ENCODE measurements at places on chromosomes 11 and 22. TPM values are rescaled to one million over a fixed set of nuclear protein-coding genes. Genes with fewer than 3 reads are reported as not detected.

DNA sequence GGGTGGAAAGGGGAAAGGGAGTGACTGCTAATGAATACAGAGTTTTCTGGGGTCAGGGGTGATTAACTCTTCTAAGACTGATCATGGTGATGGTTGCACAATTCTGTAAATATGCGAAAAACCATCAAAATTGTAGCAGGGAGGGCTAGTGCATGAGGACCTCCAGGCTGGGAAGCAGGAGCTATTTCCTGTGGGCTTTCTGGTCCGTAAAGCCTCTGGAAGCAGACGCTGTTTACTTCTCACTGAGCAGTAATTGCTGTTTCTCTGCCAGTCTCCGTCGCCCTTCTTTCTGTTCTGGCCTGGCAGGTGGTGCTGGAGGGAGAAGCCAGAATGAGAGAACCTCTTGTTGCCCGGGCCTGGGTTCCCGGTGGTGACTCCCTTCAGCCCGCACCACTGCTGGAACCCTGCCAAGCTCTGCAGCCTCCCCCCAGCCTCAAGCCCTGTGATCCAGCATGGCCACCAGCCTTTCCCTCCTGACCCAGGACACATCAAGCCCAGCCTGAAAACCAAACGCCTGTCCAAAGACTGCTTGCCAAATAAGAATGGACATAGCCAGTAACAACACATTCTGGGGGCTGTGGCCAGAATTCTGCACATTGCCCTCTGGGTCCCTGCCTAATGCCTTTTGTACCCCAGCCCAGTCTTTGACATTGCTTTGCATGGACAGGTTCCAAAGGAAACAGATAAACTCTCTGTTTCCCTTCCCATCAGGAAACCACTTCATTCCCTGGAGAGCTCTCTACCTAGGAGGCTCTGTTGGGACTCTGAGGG is 201.0 kb upstream of the NAV2 start:
- DNase-seq: peak; percentile 44

GRCh38 chr11:71240865-71241691 is 11.3 kb downstream of the SHANK2 start:
- DNase-seq: no peak

- DNase-seq: no peak
Observed at GRCh38 chr11:12204506-12204905, 94.1 kb downstream of the MICAL2 start.

GRCh38 chr11:120208777-120209176 is 2.1 kb upstream of the OAF start:
- no peak for DNase-seq

DNA sequence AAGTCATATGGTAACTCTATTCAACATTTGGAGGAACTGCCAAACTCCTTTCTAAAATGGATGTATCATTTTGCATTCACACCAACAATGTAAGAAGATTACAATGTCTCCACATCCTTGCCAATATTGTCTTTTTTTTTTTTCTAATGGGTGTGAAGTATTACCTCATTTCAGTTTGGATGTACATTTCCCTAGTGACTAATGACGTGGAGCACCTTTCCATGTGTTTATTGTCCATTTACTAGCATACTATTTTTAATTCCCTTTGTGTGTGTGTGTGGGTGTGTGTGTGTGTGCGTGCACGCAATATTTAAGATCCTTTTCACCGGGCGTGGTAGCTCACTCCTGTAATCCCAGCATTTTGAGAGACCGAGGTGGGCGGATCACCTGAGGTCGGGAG is 62.7 kb downstream of the APOL3 start:
- no peak for DNase-seq

DNA sequence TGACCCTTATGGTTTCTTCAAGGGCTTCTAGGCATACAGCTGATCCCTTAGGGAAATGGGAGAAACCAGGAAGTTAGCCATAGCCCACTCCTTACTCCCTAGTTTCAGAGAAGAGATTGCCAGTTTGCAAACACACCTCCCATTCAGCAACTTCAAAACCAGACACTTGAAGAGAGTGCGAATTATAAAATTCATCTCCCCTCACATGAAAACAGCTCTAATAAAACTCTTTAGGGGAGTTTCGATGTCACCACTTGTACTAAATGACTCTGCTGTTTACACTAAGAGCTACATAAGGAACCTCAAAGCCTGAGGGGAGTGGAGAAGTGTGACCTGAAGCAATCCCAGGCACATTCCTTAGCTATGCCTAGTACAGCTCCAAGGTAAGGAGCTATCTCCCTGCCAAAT is 8.3 kb downstream of the LGR4 start:
- no peak for DNase-seq

- no peak for DNase-seq
Observed at GRCh38 chr11:33930317-33931021, 38.6 kb upstream of the LMO2 start.

GRCh38 chr22:17741866-17742526 is 32.3 kb downstream of the BID start:
- DNase-seq: no peak

OR51I1 gene
- total RNA-seq: not detected

TMPRSS4 gene
- total RNA-seq: 0.32 TPM

DNA sequence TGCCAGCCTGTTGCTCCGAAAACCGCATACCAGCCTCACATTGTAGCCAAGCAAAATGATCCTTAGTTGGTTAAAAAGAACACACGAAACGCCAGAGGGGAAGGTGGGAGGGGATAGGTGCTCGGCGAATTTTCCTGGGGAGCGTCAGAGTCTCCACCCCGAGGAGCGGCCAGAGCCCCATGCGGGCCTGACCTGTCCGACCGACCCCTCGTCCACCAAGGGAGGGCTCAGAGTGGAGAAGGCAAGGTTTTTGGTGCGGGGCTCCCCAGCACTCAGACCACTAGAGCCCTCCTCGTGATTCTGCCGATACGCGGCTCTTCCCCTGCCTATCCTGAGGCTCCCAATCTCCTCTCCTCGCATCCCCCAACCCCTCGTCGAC is 39.6 kb downstream of the DIXDC1 start:
- DNase-seq: no peak

DNA sequence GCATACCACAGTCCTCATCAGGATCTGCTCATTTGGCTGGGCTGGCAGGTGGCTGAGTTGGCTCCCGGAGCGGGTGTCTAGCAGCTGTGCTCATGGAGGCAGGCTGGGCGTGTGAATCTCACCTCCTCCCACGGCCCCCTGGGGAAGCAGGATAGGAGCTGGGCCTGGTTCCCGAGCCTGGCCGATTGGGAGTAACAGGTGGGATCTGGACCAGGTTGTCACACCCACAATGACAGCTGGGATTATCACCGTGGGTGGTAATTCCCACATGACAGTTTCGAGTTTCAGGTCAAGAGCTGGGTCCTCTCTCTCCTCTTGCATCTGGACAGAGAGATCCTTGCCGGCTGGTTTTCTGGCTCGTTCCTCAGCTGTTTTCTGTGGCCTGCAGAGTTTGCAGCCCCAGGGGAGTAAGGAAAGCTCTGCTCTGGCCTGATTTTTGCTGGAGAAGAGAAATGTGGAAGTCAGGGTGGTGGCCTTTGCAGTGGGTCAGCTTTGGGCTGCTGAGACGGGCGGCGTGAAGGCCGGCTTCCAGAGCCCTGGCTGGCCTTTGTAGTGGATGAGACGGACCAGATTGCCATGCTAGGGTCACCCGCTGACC is 57.0 kb downstream of the BCR start:
- peak; percentile 83 for DNase-seq

Measured in heart left ventricle (tissue), 16 donors.